ENCODE measurements at places on chromosomes 12 and 14.
A peak's percentile ranks its signal among the peaks of the same experiment; 100 is the strongest.

- no peaks in the 10 kb centered on the region for H3K36me3 ChIP-seq
- no peak for DNase-seq
- no peak overlapping the region for H3K4me3 ChIP-seq
- no peak overlapping the region for H3K27ac ChIP-seq
- no peaks in the 10 kb centered on the region for H3K4me1 ChIP-seq
Measured at GRCh38 chr14:69554500-69554899, 20.2 kb downstream of the CCDC177 start.

DNA sequence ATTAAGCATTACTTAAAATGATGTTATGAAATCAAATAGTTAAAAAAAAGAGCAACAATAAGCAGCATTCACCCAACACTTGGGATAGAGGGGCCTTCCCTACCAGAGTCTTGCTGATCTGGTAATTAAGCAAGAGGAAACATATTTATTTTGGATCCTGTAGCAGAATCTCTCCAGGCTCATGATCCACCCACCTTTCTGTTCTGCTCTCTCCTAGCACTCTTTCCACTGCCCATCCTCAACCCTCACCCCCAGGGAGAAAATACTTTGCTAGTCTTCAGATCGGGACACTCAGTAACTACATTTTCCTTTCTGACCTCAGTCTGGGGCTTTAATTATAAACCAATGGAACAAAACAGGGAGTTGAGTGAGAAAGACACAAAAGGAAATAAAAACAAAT lies 1541.9 kb downstream of the AACS start:
- H3K27ac ChIP-seq = no peak overlapping the region
- H3K27me3 ChIP-seq = peaks cover 3% of the 10 kb centered on the region
- no peaks in the 10 kb centered on the region for H3K4me1 ChIP-seq
- no peak overlapping the region for H3K4me3 ChIP-seq

DNA sequence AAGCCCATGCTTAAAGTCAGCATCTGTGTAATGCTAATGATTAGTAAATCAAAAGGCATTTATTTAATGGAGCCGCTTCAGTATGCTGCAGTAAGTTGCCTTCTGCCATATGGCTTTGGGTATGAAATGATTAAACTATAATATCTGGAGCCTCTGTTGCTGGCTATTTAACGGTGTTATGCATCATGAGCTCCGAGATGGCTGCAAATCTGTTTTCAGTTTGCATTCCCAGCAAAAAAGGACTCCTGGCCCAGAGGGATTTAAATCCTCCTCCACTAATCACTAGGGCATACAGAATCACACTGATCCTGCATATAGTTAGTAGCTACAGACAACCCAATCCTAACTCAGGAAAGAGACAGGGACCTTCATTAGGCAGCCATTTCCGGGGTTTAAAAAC lies 171.5 kb upstream of the EEA1 start:
- H3K4me1 ChIP-seq = peaks cover 7% of the 10 kb centered on the region
- no peak for DNase-seq
- H3K27me3 ChIP-seq = peaks cover 3% of the 10 kb centered on the region
- H3K4me3 ChIP-seq = no peak overlapping the region
- H3K27ac ChIP-seq = no peak overlapping the region
- H3K36me3 ChIP-seq = no peaks in the 10 kb centered on the region

GRCh38 chr14:32226056-32226455 lies 23.0 kb upstream of the RNU6-8 start:
- no peak overlapping the region for H3K27ac ChIP-seq
- no peaks in the 10 kb centered on the region for H3K4me1 ChIP-seq
- peaks cover 3% of the 10 kb centered on the region for H3K27me3 ChIP-seq
- H3K36me3 ChIP-seq = no peaks in the 10 kb centered on the region
- H3K4me3 ChIP-seq = no peak overlapping the region

DNA sequence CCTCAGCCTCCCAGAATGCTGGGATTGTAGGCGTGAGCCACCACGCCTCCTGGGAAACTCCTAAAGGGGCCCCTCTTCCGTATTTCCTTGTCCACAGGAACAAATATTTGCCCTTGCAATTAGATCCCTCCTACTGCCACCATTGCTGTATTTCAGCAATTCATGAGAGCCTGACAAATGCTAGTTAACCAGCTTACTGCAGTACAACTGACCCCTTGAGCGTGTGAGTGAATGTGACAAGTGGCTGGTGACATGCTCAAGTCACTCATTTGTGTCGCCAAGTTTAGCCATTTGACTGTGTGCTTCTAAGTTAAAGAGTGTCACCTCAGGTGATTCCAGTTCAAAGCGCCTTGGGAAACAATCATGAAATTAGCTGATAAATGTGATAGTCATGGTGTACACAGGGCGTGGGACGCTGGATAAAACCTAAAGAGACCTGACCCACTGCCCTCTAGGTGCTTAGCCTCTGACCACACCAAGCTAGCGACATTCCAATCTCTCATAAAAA lies 56.1 kb upstream of the MAP1LC3B2 start:
- DNase-seq = no peak
- H3K27me3 ChIP-seq = peaks cover 6% of the 10 kb centered on the region
- no peak overlapping the region for H3K4me3 ChIP-seq
- H3K36me3 ChIP-seq = no peaks in the 10 kb centered on the region
- no peak overlapping the region for H3K27ac ChIP-seq
- peaks cover 2% of the 10 kb centered on the region for H3K4me1 ChIP-seq

DNA sequence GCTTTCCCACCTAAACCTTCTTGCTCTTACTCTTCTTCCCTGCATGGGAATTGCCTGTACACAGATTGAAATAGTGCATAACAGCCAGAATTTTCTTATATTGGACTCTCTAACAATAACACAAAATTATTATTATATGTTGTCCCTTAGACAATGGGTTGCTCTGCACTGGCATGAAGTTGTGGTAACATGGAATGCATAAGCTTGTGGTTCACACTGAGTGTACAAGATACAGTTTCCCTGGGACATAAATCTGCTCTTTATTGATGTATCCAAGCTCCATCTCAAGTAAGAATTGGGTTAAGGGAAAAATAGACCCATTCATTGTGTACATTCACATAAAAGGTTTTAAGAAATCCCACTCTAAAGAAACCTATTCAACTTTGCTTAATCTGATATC lies 114.4 kb upstream of the NTF3 start:
- no peaks in the 10 kb centered on the region for H3K36me3 ChIP-seq
- H3K27ac ChIP-seq = no peak overlapping the region
- H3K4me3 ChIP-seq = no peak overlapping the region
- DNase-seq = no peak
- no peaks in the 10 kb centered on the region for H3K4me1 ChIP-seq

DNA sequence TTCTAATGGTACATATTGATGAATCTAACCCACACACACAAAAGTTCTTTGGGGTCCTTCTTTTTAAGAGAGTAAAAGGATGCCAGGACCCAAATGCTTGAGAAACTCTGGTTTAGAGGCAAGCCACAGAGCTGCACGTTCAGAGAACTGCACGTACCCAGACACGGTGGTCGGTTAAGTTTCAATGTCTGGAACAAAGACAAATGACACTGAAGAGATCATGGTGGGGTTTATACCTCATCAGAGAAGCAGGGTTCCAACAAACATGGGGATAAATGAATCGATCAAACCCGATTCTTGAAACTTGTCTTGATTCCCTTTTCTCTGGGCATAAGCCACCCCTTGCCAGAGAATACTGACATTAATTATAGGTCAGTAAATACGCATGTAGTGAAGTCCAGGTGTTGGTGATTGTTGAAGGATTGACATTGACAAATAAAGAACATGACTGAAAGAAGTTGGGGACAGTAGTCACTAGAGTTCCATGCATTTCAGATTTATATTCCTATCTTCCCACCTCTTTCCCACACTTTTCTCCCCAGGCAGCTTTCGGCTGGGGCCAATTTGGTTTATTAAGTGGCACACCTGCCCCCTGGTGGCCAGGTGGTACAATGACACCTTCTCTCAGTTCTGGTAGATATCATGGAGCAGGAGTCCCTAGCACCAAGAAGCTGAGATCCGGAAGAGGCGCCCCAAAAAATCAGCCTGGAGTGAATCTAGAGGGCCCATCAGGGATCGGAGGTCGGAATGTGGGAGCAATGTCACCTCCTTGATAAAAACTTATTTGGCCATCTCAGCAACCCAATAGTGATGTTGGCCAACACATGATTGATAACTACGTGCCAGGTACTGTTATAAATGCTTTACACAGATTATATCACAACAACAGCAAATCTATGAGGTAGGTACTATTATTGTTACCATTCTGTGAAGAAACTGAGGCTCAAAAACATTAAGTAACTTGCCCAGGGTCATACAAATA lies 17.8 kb upstream of the HDAC7 start:
- H3K27ac ChIP-seq = peak overlapping the region; percentile 0
- no peaks in the 10 kb centered on the region for H3K36me3 ChIP-seq
- H3K27me3 ChIP-seq = no peaks in the 10 kb centered on the region
- H3K4me1 ChIP-seq = peaks cover 52% of the 10 kb centered on the region
- H3K4me3 ChIP-seq = no peak overlapping the region
- DNase-seq = peak; percentile 65

GRCh38 chr12:78062786-78063185 lies 232.1 kb downstream of the NAV3 start:
- no peak overlapping the region for H3K27ac ChIP-seq
- peaks cover 1% of the 10 kb centered on the region for H3K27me3 ChIP-seq
- no peaks in the 10 kb centered on the region for H3K36me3 ChIP-seq
- DNase-seq = no peak

GRCh38 chr12:107632246-107632645 lies 53.4 kb upstream of the PWP1 start:
- H3K4me1 ChIP-seq = no peaks in the 10 kb centered on the region
- no peaks in the 10 kb centered on the region for H3K27me3 ChIP-seq
- no peak overlapping the region for H3K4me3 ChIP-seq
- DNase-seq = no peak
- H3K27ac ChIP-seq = no peak overlapping the region

GRCh38 chr12:108102363-108102762 lies 26.7 kb upstream of the WSCD2 start:
- no peak for DNase-seq
- no peaks in the 10 kb centered on the region for H3K36me3 ChIP-seq
- peaks cover 5% of the 10 kb centered on the region for H3K27me3 ChIP-seq

- H3K27me3 ChIP-seq = no peaks in the 10 kb centered on the region
- no peak overlapping the region for H3K27ac ChIP-seq
- H3K36me3 ChIP-seq = no peaks in the 10 kb centered on the region
- H3K4me1 ChIP-seq = no peaks in the 10 kb centered on the region
- DNase-seq = no peak
Measured at GRCh38 chr12:87939182-87939581, 90.0 kb downstream of the C12orf50 start.

DNA sequence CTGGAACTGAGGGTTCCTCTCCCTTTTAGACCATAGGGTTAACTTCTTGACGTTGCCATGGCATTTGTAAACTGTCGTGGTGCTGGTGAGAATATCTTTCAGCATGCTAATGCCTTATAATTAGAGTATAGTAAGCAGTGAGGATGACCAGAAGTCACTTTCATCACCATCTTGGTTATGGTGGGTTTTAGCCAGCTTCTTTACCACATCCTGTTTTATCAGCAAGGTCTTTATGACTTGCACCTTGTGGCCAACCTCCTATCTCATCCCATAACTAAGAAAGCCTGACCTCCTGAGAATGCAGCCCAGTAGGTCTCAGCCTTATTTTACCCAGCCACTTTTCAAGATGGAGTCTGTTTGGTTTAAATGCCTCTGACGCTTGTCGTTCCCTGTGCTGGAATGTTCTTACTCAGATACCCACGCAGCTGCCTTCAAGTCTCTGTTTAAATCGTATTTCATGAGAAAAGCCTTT lies 44.2 kb downstream of the BBS10 start:
- no peaks in the 10 kb centered on the region for H3K27me3 ChIP-seq
- DNase-seq = no peak
- H3K36me3 ChIP-seq = no peaks in the 10 kb centered on the region

DNA sequence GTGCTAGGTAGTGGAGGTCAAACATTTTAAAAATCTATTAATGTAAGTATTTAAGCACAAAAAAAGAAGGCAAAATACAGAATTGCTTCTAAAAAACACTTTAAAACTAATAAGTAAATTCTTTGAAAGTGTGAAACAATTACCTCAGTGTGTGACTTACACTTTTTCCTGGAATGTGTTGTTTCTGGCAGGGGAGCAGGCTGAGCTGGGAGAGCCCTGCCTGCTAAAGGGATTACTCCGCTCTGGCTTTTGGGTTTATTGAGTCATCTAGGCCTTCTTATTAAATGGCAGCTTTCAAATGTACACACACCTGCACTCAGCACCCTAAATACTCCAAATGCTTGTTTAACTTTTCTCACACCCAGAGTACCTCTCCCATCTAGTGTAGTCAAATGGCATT lies 279.8 kb downstream of the AKAP6 start:
- no peak overlapping the region for H3K27ac ChIP-seq
- H3K36me3 ChIP-seq = no peaks in the 10 kb centered on the region
- no peaks in the 10 kb centered on the region for H3K4me1 ChIP-seq
- H3K4me3 ChIP-seq = no peak overlapping the region
- no peak for DNase-seq

DNA sequence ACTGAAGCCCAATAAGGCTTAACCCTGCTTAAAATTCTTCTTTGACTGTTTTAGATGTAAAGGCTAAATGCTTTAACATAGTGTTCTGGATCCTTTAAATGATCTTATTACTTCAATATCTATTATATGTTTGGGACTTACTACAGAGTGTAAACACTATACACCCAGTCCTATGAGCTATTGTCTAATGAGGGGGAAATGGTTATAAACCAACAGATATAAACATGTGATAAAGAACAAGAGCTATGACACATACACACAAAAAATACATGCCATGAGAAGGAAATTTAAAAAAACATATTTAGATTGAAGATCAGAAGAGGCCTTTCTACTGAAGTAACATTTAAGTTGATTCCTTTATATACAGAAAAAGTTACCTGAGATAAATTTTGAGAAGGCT lies 505.1 kb downstream of the FOXG1 start:
- H3K4me3 ChIP-seq = no peak overlapping the region
- no peaks in the 10 kb centered on the region for H3K4me1 ChIP-seq
- DNase-seq = no peak
- no peaks in the 10 kb centered on the region for H3K36me3 ChIP-seq

- H3K4me3 ChIP-seq = no peak overlapping the region
- peaks cover 64% of the 10 kb centered on the region for H3K4me1 ChIP-seq
- no peak for DNase-seq
- no peak overlapping the region for H3K27ac ChIP-seq
Measured at GRCh38 chr14:91061056-91061887, 831 bp upstream of the RPS6KA5 start.

DNA sequence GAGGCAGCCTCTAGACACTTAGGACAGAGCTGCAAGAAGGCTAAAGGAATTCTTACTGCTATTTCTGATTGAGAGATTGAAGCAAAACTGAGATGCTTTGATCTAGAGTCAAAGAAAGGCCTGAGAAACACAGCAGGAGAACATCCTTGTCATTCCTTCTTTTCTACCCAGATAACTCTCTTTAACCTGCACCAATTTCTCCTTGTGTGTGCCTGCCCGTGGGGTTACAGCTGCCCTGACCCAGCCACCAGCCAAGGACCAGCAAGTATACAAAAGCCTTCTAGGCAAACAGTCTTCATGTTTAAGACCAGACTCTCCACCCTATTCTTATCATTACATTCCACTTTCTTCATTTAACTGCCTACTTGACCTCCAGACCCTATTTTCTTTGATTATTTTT lies 81.7 kb upstream of the PRB2 start:
- no peaks in the 10 kb centered on the region for H3K4me1 ChIP-seq
- DNase-seq = no peak
- no peak overlapping the region for H3K4me3 ChIP-seq
- H3K36me3 ChIP-seq = no peaks in the 10 kb centered on the region
- no peaks in the 10 kb centered on the region for H3K27me3 ChIP-seq

All from immature natural killer cell (primary cell).